ENCODE measurements at places on chromosomes 5 and 9. TPM values are rescaled to one million over a fixed set of nuclear protein-coding genes. Genes with fewer than 3 reads are reported as not detected.

Gene C6
- 26.9 TPM for total RNA-seq

Gene TLE1
- 8.7 TPM for total RNA-seq

Gene SLC45A2
- not detected for total RNA-seq

Gene WDR38
- not detected for total RNA-seq

Gene TAS2R1
- total RNA-seq: not detected

Measured in cardiac atrium fibroblast (primary cell).